ENCODE measurements at places on chromosomes 16 and 17. TPM values are rescaled to one million over a fixed set of nuclear protein-coding genes. Genes with fewer than 3 reads are reported as not detected.

DNA sequence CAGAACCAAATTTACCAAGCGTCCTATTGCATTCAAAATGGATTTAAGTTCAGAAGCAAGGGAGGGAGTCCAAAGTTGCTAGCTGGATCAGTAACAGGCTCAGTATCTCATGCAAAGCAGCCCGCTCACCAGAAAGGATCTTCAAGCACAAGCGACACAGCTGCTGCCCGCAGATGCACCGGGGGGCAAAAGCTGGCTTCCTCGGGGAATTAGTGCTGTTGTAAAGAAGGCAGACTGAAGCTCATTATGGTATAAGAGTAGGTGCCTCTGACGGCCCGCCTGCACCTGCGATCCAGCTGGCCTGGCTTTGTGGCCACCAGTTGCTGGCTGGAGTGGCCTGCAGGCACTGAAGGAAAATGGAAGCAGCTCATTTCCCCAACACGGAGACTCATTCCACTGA, 128.4 kb upstream of the RCVRN start:
- H3K4me1 ChIP-seq: no peaks in the 10 kb centered on the region
- H3K4me3 ChIP-seq: no peak overlapping the region
- DNase-seq: no peak
- H3K27ac ChIP-seq: no peak overlapping the region

Gene ITGA3
- polyA plus RNA-seq: 1.7 TPM

DNA sequence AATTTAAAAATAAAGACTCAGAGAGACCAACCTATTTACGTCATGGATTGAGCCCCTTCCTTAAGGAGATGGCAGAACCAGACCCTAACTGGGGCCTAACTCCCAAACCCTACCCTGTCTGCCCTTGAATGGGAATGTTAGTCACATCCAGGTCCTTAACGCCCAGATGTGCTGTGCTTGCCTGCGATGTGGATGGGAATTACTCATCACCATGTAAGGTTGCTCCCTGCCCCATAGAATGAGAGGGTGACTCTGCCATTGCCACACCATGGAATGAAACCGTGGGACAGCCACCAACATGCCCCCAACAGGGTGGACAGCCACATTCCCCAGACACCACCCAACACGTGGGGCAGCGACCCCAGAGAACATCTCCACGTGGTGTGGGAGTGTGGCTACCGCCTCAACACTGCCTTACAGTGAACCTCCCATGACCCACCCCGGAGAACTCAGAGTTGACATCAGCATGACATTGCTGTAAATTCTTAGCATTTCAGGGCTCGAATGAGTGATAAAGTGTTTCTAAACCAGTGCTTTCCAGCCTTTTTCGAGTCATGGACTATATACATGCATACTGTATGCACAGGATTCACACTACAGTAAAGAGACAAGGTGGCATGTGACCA, 31.8 kb downstream of the SCNN1B start:
- H3K36me3 ChIP-seq: no peaks in the 10 kb centered on the region
- H3K4me1 ChIP-seq: no peaks in the 10 kb centered on the region
- DNase-seq: no peak
- H3K27me3 ChIP-seq: no peaks in the 10 kb centered on the region
- H3K4me3 ChIP-seq: no peak overlapping the region

DNA sequence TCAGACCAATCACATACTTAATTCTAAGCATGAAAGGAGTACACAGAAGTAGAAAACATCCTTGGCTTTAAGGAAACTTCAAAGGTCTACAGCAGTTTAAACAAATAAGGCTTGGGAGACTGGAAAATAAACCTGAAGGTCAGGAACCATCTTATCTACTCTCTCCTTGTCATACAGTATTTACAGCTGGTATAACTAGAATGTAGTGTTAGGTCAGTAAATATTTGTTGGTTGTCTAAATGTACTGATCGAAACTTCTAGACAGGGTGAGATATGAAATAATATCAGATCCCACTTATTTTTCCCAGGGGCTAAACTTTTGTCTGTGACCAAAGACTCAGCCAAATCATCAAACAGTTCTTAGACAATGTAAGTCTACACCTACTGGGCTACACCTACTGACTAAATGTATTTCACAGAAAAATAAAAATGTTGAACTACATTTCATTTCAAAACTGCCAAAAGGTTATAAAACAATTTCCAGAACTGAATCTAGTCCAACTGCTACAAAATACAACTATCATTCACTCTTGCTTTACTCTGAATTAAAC, 27.1 kb upstream of the TMEM97 start:
- H3K27me3 ChIP-seq: peaks cover 8% of the 10 kb centered on the region
- no peaks in the 10 kb centered on the region for H3K36me3 ChIP-seq
- H3K4me3 ChIP-seq: no peak overlapping the region
- H3K4me1 ChIP-seq: no peaks in the 10 kb centered on the region
- no peak overlapping the region for H3K27ac ChIP-seq

DNA sequence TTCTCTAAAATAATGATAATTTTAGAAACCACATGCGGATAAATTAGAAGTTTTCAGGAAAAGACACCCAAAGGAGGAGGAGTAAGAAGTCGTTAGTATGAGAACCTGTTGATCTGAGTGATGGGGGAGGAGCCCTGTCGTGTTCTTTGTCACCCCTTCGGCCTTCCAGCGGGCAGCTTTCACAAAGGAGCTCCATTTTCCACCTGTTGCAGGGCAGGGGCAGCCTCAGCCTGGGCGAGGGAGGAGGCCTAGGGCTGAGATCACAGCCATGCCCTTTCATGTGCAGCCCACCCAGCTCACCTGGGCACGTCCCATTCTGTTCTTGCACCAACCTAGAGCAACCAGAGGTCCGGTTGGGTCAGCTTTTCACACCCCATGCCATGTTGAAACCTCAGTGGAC, 5.3 kb downstream of the DUSP14 start:
- H3K27me3 ChIP-seq: no peaks in the 10 kb centered on the region
- no peak overlapping the region for H3K27ac ChIP-seq
- H3K4me3 ChIP-seq: no peak overlapping the region
- DNase-seq: no peak
- H3K4me1 ChIP-seq: peaks cover 11% of the 10 kb centered on the region
- H3K36me3 ChIP-seq: no peaks in the 10 kb centered on the region

Gene SLC4A1
- polyA plus RNA-seq: not detected

DNA sequence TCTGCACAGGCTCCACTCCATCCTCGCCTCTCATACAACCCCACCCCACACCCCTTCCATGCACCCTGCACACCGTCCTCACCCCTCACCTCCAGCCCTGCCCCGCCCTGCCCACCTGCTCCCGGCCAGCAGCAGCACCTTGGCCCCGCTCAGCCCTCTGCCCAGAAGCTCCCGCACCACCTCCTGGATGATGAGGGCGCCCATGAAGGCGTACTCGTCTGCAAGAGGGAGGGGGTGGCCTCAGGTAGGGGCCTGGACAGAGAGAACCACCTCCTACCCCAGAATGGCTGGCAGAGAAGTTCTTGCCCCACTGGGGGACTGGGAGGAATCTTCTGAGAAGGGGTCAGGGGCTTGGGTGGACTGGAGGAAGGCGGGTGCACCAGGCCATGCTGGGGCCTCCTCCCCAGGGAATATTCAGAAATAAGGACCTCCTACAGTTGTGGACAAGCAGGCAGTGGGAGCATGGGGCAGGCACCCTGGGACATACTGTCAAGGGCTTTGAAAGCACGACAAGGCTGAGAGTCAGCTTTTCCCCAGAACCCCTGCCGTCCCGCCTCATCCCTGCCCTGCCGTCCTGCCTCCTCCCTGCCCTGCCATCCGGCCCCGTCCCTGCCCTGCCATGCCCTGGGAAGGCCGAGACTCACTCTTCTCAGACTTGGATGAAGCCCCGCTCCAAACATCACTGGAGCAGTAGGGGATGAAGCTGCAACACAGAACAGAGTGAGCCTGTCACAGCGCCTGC, 3.1 kb downstream of the NOTUM start:
- no peak overlapping the region for H3K4me3 ChIP-seq
- H3K27me3 ChIP-seq: peaks cover 5% of the 10 kb centered on the region
- H3K27ac ChIP-seq: no peak overlapping the region
- peaks cover 24% of the 10 kb centered on the region for H3K4me1 ChIP-seq
- DNase-seq: no peak
- H3K36me3 ChIP-seq: no peaks in the 10 kb centered on the region

Gene KRTAP2-3
- polyA plus RNA-seq: not detected

GRCh38 chr17:76524598-76525512, 12.7 kb downstream of the CYGB start:
- no peak for DNase-seq
- H3K27ac ChIP-seq: no peak overlapping the region
- H3K4me1 ChIP-seq: peaks cover 28% of the 10 kb centered on the region
- H3K4me3 ChIP-seq: no peak overlapping the region
- no peaks in the 10 kb centered on the region for H3K36me3 ChIP-seq
- no peaks in the 10 kb centered on the region for H3K27me3 ChIP-seq

Gene PHOSPHO1
- polyA plus RNA-seq: 0.24 TPM

- H3K4me3 ChIP-seq: no peak overlapping the region
- DNase-seq: no peak
- H3K4me1 ChIP-seq: no peaks in the 10 kb centered on the region
- H3K27ac ChIP-seq: no peak overlapping the region
- no peaks in the 10 kb centered on the region for H3K27me3 ChIP-seq
- H3K36me3 ChIP-seq: no peaks in the 10 kb centered on the region
Measured at GRCh38 chr17:28972437-28972836, 21.1 kb upstream of the PHF12 start.
